ENCODE measurements at places on chromosomes 7 and 10.

GRCh38 chr7:11009631-11010030, 36.0 kb downstream of the PHF14 start:
- no peak for DNase-seq

GRCh38 chr10:7410301-7410861, 453 bp downstream of the SFMBT2 start:
- peak; percentile 48 for DNase-seq

DNA sequence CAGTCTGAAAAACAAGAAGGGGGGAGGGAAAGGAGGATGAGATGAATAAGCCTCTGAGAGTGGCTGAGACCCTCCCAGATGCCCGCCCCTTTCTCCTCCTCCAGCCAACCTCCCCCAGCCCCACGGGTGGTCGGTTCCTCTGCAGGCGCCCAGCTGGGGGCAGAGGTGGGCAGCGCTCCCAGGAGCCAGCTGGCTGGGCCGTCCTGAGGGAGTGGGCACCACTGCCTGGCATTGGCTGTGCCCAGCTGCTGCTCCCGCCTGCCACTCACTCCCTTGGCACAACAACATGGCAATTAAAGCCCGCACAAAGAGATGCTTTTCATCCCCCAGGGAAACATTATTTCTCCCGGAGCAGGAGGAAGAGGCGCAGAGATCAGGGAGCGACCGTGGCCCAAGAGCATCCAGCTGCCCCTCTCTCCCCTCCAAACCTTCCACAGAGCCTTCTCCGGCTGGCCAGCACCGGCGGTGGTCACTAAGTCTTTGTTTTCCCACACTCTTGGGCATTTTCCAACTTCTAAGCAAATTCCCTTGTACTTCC, 107.2 kb downstream of the SPDYE5 start:
- DNase-seq: no peak

DNA sequence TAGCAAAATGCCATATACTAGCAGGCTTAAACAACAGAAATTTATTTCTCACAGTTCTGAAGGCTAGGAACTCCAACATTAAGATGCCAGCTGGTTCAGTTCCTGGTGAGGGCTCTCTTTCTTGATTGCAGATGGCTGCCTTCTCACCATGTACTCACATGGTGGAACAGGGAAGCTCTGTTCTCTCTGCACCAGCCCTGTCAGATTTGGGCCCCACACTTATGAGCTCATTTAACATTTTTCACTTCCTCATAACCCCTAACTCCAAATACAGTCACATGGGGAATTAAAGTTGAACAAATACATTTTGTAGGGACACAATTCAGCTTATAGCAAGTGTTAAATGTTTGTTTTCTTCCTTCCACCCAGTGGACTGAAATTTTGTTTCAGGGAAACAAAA, 218.6 kb upstream of the TAC1 start:
- no peak for DNase-seq

DNA sequence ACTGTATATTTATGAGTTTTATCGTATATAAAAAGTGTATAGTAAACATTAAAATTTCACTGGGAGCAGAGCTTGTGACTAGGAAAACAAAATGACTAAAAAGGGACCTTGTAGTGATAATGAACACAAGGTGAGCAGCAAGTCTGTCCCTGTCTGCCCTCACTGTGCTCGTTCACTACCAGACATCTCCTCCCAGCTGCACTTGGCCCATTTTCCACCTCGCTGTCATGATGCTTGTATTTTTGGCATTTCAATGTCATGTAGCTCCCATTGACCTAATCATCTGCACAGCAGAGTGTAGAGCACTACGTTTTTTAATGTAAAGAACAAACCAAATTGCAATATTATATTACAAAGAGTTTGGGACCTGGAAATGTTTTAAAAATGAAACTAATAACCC, 207.2 kb downstream of the ZEB1 start:
- no peak for DNase-seq

GRCh38 chr7:20737840-20738448, 48.7 kb downstream of the SP8 start:
- DNase-seq: no peak

DNA sequence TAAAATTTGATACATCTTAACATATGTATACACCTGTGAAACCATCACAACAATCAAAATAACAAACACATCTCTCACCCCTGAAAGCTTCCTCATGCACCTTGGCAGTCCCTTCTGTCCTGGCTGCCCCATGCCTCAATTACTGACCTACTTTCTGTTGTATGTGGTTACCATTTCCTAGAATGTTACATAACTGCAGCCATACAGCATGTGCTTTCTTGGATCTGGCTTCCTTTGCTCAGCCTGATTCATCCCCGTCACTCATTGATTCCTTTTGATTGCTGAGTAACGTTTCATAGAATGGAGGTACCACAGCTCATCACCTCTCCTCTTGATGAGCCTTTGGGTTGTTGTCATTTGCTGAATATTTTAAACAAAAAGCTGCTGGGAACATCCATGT, 165.3 kb downstream of the CELF2 start:
- no peak for DNase-seq

DNA sequence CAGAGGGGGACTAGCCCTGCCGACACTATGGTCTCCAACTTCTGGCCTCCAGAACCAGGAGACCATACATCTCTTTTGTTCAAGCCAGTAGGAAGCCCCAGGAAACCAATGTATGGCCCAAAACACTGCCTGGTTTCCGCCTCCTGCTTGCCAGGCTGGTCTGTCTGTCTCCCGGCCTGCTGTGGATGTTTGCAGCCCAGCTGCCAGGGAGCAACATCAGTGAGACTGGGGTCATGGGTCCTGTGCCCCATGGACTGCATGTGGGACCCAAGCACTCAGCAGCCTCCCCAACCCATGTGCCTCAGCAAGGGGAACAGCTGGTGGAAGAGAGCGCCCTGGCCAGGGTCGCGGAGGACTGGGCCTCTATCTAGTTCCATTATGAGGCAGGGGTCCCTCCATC, 33.4 kb upstream of the NUB1 start:
- no peak for DNase-seq

DNA sequence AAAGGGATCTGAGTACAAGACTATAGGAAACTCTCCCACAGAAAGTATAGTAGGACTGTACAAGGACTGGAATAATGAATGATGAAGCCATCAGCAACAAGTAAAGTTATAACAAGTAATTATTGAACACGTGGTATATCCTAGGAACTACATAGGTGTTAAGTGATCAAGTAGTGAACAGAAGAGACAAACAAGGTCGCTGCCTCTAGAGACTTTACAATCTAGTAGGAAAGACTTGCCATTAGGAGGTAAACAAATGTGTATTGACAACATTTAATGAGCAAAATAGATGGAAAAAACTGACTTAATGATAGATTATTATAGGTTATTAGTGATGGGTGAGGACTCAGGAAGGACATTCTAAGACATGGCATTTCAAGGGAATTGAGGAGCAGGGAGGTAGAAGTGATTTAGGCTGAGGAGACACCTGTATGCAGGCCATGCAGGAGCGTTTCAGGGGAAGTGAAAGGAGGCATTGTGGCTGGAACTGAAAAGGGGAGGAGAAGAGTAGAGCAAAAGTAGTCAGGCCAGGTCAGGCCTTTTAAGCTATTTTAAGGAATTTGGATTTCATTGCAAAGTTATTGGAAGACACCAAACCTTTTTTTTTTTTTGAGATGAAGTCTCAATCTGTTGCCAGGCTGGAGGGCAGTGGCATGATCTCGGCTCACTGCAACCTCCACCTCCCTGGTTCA, 8.5 kb upstream of the GLCCI1 start:
- DNase-seq: no peak

GRCh38 chr7:108299251-108299973, 156.8 kb downstream of the NRCAM start:
- DNase-seq: no peak

- DNase-seq: no peak
Measured at GRCh38 chr10:516764-517163, 172.7 kb downstream of the DIP2C start.

- no peak for DNase-seq
Measured at GRCh38 chr10:22464966-22465629, 119.8 kb downstream of the SPAG6 start.

GRCh38 chr7:45390731-45391130, 183.4 kb upstream of the ADCY1 start:
- DNase-seq: no peak

DNA sequence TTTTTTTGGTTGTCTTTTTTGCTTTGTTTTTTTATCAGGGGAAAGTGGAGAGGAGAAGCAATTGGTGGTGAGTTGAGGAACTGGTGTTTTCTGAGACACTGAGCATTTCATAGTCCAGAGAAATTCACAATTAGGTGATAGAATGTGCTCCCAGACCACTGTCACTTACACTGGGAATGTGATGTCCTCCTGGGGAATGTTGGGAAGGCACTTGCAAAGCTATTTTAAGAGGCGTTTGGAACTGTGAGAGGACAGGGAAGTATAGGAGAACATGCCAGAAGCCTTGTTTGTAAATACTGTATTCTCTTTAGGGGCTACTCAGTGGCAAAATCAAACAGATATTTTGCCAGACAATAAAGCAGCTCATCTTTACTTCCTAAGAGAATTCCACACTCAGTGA, 16.0 kb downstream of the CHRM2 start:
- no peak for DNase-seq

DNA sequence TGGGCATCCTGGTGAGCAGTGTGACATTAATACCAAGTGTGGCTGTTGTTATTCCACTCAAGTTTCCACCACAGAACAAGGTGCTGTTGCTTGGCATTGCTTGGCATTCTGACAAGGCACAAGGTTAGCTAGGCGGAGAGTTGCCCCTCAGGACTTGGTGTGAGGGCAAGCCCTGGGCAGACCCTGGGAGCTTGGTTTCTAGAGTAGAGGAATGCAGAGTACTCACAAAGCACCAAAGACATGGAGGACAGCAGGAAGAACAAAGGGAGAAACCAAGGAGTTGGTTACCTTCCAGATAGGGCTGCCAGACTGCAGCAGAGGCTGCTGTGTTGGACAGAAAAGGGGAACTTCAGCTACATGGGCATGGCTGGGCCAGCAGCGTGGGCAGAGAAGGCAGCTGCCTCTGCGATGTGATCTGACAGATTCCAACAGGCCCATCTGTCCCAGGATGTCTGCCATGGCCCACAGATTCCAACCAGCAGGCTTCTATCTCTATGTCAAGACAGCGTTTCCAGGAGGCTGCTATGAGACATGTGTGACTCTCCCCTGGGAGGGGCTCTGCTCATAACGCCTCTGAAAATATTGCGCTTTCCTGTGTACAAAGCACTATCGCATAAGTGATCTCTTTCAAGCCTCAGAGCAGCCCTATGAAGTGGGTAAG, 1.8 kb downstream of the GOLGA7B start:
- peak; percentile 56 for DNase-seq

DNA sequence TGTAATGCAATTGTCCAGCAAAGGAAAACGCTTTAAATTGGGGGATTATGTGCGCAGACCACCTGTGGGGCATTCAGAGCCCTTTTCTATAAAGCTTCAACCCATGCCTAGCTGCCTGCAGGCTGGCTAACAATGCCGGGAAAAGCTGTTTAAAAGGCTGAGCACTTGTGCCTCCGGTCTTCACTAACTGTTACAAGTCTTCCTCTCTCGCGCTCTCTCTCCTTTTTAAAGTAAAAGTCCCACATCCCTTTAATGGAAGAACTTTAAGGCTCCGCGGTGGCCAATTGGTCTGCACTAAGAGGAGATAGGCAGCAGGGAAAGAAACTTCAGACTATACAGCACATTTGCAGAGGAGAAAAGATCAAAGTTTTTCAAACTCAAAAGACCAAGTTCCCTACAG, 4.6 kb downstream of the FZD8 start:
- no peak for DNase-seq

- no peak for DNase-seq
Measured at GRCh38 chr10:32744321-32744720, 213.7 kb downstream of the ITGB1 start.

DNA sequence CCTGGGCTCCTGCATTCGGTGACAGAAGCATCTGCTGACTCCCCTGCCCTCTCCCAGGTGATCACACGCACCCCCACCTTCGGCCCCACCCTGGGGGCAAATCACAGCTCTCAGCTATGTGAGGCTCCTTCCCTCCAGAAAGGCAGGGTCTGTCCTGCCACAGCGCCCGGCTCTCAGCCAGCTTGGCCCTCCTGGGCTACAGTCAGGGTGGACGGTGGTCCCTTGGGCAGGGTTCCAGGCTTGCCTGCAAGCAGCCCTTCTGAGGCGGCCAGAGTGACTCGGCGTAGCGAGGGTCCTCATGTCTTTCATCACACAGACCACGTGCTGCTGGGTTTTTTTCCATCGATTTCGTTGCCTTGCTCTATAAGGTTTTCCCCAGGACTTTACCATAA, 53.6 kb upstream of the EBF3 start:
- DNase-seq: no peak

GRCh38 chr7:45623740-45624391, 49.7 kb downstream of the ADCY1 start:
- DNase-seq: no peak

DNA sequence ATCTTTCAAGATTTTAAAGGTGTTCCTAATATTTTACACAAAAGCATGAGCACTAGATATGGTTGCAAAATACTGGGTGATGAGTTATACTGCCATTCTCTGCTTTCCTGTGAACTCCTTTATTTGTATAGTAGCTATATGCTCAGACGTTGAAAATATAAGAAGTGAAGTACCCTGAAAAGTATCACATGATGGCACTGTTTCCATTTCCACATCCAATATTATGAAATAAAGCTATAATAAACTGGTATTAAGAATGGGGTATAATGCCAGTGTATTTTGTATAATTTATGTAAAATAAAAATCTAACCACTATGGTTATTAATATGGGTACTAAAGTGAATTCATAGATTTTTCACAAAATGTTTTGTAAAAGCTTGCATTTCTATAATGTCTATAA, 79.6 kb upstream of the FOXP2 start:
- no peak for DNase-seq

DNA sequence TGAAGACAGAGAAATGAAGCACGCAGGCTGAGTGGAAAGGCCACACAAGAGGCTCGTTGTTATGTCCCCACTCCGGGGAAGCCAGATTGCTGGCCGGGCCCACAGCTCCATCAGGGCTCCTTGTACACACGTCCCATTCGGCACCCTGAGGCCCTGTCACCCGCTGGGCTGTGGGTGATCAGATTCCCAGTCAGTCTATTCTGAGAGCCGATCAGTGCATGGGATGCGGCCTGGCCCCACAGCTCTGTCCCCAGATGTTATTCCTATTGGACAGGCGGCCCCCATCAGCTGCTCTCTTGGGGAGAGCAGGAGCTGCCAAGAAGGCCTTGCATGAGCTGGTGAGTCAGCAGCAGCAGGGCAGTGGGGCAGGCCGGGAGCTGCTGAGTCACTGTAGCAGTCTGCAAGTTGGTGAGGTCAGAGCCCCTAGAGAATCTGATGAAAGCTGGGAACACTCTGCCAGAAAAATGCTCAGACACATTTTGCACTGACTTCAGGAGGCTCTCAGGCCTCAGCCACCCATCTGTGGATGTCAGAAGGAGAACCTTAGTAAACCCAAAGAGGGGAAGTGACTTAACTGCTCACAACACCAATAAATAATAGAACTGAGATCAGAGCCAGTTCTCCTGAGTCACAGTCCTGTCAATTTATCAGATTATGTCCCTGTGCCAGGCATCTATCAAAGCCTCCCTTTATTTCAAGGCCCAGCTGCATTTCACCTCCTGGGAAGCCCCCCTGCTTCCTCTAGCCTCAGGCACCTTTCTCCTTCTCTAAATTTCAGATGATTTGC, 9.4 kb upstream of the PSAP start:
- no peak for DNase-seq
